AG08396 (cell line): ENCODE measurements at places on chromosomes 16 and 17.

DNA sequence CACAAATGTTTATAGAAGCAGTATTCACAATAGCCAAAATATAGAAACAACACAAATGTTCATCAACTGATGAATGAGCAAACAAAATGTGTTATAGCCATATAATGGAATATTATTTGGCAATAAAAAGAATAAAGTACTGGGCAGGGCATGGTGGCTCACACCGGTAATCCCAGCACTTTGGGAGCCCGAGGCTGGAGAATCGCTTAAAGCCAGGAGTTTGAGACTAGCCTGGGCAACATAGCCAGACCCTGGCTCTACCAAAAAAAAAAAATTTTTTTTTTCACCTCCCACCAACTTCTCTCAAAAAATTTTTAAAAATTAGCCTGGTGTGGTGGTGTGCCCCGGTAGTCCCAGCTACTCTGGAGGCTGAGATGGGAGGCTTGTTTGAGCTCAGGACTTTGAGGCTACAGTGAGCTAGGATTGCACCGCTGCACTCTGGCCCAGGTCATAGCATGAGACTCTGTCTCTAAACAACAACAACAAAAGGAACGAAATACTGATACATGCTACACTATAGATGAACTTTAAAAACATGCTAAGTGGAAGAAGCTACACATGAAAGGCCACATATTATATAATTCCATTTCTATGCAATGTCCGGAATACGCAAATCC, 10.7 kb upstream of the PECAM1 start:
- DNase-seq: no peak

DNA sequence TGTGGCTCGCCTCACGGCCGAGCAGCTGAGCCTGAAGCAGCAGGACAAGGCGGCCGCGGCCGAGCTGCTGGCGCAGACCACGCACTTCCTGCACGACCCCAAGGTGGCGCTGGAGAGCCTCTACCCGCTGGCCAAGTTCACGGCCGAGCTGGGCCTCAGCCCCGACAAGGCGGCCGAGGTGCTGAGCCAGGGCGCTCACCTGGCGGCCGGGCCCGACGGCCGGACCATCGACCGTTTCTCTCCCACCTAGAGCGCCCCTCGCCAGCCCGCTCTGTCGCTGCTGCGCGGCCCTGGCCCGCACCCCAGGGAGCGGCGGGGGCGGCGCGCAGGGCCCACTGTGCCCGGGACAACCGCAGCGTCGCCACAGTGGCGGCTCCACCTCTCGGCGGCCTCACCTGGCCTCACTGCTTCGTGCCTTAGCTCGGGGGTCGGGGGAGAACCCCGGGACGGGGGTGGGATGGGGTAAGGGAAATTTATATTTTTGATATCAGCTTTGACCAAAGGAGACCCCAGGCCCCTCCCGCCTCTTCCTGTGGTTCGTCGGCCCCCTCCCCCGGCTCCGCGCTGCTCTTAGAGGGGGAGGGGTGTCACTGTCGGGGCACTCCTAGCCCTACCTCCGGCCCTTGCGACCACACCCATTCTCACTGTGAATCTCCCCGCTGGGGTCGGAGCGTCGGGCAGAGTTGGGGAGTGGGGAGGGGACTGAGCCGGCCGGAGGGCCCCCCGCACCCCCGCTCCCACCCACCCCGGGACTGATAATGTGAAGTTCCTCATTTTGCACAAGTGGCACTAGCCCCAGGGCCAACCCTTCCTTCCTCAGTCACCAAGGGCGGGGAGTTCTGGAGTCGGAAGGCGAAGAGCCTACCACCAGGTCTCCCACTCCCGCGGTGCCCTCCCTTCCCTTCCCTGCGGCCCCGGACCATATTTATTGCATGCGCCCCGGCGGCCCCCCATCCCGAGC, 4.0 kb downstream of the HIC1 start:
- DNase-seq: peak; percentile 70

DNA sequence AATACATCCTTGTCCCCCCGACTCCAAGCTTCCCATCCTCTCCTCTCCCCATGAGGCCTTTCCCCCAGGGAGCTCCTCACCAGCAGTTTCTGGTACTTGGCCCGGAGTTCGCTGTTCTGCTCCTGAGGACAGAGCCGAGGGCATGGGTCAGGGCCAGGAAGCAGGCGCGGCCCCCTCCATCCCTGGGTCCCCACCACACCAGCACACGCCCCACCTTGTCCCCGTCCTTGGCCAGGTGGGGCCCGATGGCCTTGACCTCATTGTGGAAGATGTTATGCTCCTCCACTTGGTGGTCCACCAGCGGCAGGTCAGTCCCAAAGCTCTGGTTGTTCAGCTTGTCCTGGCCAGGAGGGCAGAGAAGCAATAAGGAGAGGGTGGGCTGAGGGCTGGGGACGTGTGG, 36.2 kb downstream of the PPL start:
- no peak for DNase-seq

- peak; percentile 22 for DNase-seq
Observed at GRCh38 chr16:6643080-6643686, 689.5 kb upstream of the RBFOX1 start.

GRCh38 chr16:1743376-1744337, 27.7 kb downstream of the NME3 start:
- no peak for DNase-seq
